RCC 7860 (cell line): ENCODE measurements at places on chromosomes 1 and 21.
A peak's percentile ranks its signal among the peaks of the same experiment; 100 is the strongest.

- no peak for DNase-seq
These were observed 312.2 kb downstream of the MATN1 start for GRCh38 chr1:30411206-30411605.

GRCh38 chr1:69455718-69456117 is 112.0 kb upstream of the LRRC7 start:
- DNase-seq: no peak

- no peak for DNase-seq
These were observed 55.9 kb downstream of the CNST start for GRCh38 chr1:246622035-246622652.

- no peak for DNase-seq
These were observed 66.7 kb downstream of the SLC45A1 start for GRCh38 chr1:8384577-8384976.

DNA sequence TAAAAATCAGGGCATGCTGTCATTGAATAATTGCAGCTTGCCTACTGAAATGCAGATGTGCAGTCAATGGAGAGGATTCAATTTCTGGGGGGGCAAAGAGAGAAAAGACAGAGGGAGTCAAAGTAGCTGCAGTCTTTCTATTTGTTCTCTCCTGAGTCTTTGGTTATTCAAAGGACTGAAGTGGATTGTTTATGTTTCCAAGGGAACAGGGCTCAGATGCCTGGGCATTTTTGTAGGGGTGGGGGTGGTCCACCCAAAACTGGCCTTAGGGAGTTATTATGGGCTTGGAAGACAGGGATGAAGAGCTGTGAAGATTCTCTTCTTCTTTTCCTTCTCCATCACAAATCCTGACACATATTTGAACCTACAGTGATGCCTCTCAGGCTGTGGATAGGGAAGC is 408.8 kb upstream of the DAB1 start:
- DNase-seq: no peak

GRCh38 chr1:6822530-6823359 is 37.5 kb downstream of the CAMTA1 start:
- no peak for DNase-seq

DNA sequence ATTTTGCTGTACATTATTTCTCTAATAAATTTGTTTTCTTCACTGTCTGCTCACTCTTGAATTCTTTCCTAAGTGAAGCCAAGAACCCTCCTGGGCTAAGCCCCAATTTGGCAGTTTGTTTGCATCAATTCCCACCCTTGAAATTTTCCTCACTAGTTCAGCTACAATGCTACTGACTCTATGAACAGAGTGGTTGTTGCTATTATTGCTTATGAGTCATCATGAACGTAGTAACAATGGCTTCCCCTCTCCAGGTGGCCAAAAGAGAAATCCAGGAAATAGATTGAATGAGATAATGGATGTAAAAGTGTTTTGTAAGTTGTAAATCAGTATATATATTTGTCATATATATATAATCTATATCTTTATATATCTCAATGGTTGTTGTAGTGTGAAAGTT is 193.0 kb downstream of the URB2 start:
- DNase-seq: peak; percentile 10

DNA sequence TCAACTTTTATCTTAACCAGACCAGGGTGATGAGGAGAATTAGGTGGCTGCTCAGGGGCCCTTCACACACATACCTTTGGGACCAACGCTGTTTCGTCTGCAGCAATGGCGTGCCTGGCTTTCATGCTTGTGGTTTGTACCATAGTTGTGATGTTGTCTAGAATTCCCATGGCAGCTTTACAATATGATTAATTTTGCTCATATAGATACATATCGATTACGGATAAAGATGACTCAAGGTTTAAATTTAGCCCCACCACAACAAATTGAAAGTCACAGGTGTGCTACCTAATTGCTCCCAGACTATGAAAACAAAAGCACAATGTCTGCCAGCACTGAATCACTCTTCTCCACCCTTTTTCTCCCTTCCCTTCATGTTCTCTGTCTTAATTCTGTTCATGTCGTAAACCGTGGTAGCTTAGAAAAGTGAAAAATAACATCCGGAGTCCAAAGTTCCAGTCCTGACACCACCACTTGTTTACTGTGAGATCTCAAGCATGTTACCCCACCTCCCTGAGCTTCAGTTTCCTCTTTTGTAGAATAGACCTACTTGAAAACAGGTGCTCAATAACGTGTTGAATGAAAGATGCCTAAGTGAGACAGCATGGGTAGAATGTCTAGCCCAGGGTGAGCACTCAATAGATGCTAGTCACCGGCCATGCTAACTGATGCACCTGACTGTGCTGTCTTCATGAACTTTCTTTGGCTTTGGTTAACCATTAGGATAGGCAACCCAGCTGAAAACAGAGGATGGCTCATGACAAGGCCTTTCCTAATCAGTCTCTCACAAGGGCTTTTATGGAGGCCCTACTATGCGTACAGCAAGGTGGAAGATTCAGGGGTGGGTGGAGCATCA is 22.1 kb upstream of the JUN start:
- no peak for DNase-seq

- DNase-seq: no peak
These were observed 221.6 kb downstream of the LTN1 start for GRCh38 chr21:28770867-28771661.

GRCh38 chr1:91026777-91027176 is 4.9 kb upstream of the ZNF644 start:
- no peak for DNase-seq

- DNase-seq: no peak
These were observed 510.3 kb downstream of the NPHP4 start for GRCh38 chr1:5481889-5482288.

GRCh38 chr1:231507476-231508355 is 20.8 kb upstream of the TSNAX start:
- DNase-seq: no peak

- no peak for DNase-seq
These were observed 34.3 kb downstream of the SMG7 start for GRCh38 chr1:183506561-183506960.

DNA sequence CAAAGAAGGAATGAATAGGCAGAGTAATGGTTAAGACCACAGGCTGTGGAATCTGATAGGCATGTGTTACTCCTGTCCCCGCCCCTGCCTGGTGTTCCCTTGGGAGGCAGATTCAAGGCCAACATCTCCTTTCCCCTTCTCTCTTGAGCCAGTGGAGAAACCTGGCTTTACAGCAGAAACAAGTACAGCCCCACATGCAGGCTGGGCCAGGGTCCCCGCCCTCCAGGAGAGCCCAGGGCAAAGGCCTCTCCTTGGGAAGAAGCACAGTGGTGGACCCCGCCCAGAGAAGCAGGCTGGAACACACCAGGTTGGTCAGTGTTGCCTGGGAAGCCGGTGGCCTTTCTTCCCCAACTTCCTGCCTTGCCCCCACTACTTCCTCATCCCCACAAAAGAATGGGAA is 6.8 kb downstream of the C1orf167 start:
- no peak for DNase-seq

- no peak for DNase-seq
These were observed 21.5 kb downstream of the SEMA6C start for GRCh38 chr1:151124763-151125403.

DNA sequence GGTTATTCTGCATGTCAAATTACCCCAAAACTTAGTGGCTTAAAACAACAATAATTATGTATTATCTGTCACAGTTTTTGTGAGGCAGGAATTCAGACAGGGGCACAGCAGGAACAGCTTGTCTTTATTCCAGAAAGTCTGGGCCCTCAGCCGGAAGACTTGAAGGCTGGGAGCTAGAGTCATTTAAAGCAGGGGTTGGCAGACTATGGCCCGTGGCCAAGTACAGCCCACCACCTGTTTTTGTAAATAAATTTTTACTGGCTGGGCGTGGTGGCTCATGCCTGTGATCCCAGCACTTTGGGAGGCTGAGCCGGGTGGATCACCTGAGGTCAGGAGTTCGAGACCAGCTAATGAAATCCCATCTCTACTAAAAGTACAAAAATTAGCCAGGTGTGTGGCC is 39.6 kb upstream of the KDM4A start:
- no peak for DNase-seq

GRCh38 chr1:15210651-15211375 is 36.2 kb upstream of the FHAD1 start:
- DNase-seq: no peak

- no peak for DNase-seq
These were observed 22.7 kb downstream of the UTP25 start for GRCh38 chr1:209850342-209850979.

DNA sequence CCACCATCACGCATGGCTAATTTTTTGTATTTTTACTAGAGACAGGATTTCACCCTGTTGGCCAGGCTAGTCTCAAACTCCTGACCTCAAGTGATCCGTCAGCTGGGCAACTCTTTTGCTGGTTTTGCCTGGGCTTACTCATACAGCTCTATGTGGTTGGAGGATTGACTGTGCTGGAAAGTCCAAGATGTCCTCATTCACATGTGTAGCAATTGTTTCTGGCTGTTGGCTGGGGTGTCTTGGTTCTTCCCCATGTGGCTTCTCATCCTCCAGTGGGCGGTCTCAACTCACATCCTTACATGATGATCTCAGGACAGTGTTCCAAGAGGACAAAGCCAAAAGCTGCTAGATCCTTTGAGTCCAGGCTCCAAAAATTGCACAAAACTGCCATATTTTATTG is 53.3 kb downstream of the TEX35 start:
- peak; percentile 17 for DNase-seq

GRCh38 chr1:209427811-209428210 is 155.7 kb upstream of the CAMK1G start:
- no peak for DNase-seq

- DNase-seq: no peak
These were observed 18.4 kb downstream of the HIPK1 start for GRCh38 chr1:113947388-113948107.

DNA sequence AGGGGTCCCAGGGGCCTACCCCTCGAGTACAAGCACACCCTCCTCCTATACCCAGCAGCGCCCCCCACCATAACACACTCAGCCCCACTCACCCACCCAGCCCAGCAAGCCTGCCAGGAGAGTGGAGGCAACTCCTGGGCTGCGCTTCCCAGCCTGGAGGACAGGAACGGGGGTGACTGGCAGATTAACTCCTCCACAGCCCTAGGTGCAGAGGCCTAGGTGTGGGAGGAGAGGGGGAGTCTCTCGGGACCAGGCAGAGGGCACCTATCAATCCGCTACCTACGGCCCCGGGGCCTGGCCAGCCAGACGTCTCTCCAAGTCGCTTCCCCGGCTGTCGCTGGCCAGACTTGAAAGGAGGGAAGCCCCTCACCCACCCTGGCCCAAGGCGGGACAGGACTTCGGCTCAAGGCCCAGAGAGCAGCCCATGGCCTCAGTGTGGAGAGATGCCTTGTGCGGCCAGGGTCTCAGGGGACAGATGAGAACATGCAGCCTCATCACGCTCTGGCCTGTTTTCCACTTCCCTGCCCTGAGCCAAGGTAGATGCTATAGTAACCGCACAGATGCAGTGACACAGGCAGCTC is 24.9 kb downstream of the MATN1 start:
- no peak for DNase-seq

GRCh38 chr1:203677771-203678170 is 51.1 kb downstream of the ATP2B4 start:
- DNase-seq: no peak

DNA sequence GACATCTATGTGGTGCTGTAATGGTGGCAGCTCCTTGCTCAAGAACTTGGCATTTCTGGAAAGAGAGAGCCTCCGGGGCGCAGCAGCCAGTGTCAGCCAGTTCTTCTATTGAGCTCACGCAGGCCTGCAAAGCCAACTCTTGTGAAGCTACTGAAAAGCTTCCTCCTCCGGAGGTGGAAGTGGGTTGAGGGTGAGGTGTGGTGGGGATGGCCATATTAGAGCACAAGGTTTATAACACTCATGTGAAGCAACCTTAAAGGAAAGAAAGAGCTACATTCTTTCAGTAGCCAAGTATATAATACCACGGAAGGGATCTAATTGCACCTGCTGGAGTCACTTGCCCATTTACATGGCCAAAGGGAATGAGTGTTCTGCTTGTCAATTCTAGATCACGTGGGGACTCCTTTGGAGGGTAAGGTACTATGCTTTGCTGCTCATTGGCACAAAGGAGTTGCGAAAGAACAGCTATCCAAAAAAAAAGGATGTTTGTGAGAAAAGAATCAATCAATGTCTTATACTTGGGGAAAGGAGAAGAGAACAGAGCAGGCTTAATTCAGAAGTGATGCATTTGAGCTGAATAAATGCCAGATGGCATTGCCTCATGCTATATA is 18.3 kb upstream of the MAP10 start:
- no peak for DNase-seq

- no peak for DNase-seq
These were observed 263.4 kb downstream of the TTLL7 start for GRCh38 chr1:83735526-83735925.

DNA sequence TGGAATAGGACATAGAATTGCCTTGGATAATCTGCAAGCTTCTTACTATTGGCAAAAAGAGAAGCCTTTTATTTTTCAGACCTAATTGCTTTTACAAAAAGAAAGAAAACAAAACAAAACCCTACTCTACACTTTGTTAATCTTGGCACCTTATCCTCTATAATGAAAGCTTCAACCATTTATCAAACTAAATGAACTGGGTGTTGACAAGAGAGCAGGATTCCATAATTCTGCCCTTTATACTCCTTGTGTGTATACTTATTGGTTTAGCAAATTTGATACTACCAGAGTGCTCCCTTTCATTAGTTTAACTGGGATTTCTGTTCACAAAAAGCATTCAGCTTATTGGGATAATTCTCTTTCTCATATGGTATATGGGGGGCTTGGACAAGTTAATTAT is 3.0 kb upstream of the TMCC2 start:
- DNase-seq: no peak

DNA sequence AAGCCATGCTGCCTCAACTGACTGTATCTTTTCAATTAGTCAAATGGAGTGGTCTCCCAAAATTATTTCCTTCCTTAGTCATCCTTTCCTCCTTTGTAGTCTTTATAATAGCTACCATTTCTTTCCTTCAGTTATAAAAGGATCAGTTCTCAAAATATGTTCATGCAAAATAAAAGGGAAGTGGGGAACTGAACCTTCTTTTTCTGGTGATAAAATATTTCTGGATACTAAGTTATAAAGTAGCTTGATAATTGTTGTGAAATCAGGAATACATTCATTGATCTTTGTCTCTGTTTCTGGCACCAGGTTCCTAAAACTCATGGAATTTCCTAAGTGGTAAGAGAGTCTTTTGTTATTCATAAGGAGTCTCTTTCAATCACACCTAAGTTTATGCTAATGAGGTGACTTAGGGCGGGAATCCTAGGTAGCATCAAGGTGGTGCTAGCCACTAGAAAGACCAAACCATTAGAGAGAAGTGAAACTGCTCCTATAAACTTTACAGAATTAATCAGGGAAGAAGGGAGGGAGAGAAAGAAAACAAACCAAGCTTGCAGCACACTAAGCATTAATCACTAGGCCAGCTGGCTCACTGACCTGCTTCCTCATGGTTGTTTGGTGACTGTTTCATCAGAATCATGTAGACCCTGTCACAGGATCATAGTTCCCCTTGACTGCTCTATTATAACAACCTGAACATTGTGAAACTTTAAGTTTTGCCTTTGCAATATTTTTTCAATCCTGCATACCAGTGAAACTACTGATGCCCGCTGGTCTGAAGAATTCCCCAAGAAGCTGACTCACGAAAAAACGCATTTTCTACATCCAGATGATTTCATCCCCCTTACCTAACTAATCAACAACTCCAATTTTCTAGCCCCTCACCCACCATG is 161.6 kb upstream of the PTBP2 start:
- peak; percentile 99 for DNase-seq
